CD4-positive, alpha-beta T cell treated with Interleukin-2 at 100 ng/mL for 4 hours (primary cell): ENCODE measurements at places on chromosomes 16 and 17.
A peak's percentile ranks its signal among the peaks of the same experiment; 100 is the strongest.

DNA sequence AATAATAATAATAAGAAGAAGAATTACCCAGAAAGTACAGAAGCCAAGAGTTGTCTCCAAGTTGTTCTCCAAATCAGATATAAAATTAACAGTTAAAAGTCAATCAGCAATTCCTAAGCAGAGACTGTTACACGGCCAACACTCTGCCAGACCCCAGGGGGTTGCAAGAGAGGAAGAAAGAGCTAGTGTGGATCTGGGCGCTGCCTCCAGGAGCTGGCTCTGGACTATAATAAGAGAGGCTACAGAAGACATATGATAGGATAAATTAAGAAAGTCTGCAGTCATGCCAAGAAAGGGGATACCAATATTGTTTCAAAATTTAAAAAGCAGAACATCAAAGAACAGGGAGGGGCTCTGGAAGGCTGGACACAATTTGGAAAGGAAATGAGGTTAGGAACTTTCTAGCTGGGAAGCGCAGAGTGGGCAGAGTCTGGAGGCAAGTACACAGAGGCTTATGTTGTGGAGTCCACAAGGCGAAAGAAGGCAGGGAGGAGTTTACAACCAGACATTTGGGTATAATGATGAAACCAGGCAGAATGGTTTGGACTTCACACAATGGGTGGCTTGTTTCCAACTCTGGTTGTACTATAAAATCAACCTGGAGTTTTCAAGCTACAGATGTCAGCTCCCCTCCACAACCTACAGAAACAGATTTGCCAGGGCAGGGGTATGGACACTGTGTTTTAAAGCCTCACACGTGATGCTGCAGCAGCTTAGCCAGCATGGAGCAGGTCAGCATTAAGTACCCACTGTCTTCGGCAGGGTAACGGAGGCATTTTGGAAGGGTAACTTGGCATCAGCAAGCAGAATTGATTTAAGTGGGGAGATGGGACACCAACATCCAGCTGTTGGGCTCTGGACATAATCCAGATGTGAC lies 49.4 kb downstream of the SLC39A11 start:
- no peak for DNase-seq

DNA sequence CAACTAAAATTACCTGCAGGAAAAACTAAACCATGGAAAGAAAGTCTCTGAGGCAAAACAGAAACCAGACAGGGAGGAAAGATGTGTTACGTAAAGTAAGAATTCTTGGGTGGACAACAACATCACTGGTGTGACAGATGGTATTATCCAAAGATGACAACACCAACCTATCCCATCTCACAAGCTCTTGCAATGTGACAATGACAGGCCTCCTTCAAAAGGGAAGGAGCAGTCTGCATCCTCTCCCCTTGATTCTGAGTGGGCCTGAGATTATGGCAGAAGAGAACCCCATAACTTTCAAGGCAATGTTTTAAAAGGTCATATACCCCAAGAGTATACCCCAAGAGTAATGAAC lies 17.6 kb upstream of the KDM8 start:
- no peak for DNase-seq

- DNase-seq: no peak
Measured at GRCh38 chr17:59616253-59616920, 3.3 kb upstream of the CLTC start.

- no peak for DNase-seq
Measured at GRCh38 chr16:67459066-67459860, 21.7 kb downstream of the ATP6V0D1 start.

GRCh38 chr17:34614698-34615097 lies 35.3 kb downstream of the TMEM132E start:
- DNase-seq: no peak

DNA sequence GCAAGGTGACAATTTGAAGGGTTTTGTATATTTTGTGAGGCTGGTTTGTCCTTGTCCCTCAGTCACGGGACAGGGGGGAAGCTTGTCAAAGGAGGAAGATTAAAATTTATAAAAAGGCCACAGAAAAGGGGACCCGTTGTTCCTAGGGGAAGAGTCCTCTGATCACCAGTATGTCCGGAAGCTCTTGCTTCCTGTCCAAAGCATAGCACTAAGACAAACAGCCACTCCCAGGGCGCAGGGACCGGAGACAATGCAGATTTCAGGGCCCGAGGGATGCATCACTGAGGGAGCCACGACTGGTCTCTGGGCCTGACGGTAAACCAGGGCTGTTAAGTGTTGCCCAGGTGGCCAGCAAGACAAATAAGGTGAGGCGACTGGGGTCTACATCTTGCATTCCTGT lies 95.2 kb downstream of the MAF start:
- DNase-seq: no peak

DNA sequence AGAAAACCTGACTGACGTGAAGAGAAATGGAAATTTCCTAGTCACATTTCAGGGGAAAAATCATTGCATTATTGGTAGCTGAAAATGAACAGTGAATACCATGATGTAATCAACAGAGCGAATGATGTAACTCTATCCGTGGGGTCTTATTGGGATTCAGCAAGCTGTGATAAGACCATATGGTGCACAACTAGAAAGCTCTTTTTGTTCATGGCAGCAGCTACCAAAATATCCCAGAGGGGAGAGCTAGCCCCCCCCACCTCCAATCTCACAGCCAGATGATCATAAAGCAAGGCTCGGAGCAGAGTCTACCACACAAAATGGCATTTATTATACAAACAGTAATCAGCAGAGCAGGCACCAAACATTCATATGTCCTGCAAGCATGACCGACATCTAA lies 22.2 kb upstream of the DNAH17 start:
- DNase-seq: no peak

DNA sequence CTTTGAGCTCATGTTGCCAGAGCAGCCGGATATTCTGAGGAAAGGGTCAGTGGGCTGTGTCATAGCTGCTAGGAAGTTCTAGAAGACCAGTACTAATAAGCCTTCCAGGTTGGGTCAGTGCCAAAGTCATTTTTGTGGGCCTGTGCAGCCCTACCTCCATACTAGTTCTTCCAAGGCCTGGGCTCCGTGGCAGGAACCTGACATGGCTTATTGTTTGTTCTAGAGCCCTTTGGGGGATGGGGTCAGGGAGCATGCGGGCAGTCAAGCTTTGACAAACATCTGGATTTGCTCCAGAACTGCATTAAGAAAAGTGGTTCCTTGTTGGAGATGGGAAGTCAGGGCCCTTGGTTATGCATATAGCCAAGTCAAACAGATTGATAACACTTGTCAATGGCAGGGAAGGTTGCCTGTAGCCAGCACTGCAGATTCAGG lies 7.6 kb downstream of the ALKBH5 start:
- DNase-seq: no peak

- peak; percentile 40 for DNase-seq
Measured at GRCh38 chr16:20385844-20386832, 18.4 kb downstream of the PDILT start.

GRCh38 chr16:87131996-87132345 lies 185.2 kb downstream of the C16orf95 start:
- no peak for DNase-seq

GRCh38 chr17:63681530-63681929 lies 18.4 kb downstream of the LIMD2 start:
- DNase-seq: no peak

DNA sequence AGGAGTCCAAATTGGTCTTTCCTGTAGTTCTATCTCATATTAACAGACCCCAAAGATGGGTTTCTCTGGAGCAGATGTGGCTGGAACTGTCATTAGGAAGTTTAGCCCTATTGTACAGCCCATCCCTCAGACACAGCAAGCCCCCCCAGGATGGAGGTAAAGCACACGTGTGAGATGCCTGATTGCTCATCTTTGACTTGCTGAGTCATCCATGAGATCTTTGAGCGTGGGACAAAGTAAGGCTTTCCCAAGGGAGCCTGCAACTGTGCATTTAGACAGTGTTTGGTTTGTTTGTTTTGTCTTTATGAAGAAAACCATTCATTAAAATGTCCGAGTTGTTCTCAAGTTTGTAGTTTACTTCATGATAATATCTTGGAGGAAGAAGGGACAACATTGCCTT lies 145.3 kb upstream of the CDH13 start:
- no peak for DNase-seq

DNA sequence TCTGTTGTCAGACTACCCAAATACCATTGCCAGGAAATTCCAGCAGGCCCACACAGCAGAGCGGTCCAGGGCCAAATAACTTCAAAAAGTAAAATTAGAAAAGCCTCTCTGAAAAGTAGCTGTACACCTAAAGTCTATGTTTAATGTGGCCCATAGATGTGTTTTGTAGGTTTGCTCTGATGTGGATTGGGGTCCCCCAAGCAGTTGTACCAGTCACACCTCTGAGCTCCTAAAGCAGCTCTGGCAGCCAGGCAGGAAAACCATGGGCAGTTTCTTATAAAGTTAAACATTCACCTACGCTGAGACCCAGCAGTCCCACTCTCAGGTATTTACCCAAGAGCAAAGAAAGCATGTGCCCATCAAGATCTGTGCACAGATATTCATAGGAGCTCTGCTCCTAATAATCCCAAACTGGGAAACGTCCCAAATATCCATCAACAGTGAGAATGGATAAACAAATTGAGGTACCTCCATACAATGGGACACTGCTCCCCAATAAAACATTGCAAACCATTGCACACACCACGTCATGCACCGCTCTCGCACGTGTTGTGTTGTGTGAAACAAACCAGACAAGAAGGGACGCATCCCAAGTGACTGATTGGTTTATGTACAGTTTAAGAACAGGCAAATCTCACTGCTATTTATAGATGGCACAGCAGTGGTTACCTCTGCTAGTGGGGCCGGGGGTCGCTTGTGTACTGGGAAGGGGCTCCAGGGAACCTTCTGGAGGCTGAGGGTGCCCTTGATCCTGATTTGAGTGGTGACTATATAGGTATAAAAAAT lies 15.8 kb upstream of the PRM1 start:
- no peak for DNase-seq

DNA sequence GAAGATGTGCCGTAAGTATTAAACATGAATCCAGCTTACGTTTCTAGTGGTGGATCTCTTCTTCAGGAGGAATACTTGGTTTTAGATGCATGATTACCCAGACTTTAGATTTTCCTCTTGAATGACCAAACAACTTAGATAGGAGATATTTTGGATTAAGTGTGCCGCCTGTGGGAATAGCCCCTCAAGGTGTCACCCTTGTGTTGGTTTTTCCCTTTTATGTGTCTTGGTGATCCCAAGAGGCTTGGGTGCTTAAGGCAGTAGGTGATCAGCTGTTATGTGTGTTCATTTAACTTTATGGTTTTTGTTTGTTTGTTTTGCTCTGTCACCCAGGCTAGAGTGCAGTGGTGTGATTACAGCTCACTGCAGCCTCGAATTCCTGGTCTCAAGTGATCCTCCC lies 115.1 kb downstream of the PPM1E start:
- DNase-seq: no peak

GRCh38 chr16:68272507-68273209 lies 8.3 kb downstream of the SLC7A6 start:
- peak; percentile 64 for DNase-seq

DNA sequence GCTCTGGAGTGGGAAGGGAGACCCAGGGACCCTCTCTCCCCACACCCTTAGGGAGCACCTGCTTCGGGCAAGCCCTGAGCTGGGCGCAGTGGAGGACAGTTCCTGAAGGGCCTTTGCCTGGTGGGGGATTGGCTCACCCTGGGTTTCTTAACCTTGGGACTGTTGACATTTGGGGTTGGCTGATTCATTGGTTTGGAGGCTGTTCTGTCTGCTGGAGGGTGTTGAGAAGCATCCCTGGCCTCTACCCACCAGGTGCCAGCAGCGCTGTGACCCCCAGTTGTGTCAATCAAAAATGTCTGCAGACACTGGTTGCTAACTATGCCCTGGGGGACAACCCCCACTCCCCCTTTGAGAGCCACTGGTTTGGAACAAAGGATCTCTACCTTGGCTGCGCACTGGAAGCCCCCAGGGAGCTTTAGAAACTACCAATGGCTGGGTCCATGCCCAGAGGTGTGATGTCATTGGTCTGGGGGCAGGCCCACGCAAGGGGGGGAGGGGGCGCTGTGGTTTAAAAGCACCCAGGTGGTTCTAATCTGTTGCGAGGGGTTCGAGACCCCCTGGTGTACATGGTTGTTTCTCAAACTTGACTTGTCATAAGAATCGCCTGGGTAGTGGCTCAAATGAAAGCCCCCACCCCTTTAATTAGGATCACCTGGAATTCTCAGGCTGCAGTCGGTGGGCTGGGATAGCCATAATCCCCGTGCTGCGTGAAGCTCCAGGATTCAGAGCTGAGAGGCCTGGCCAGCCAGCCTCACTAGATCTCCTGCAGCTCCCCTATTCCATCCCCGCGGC lies 151.9 kb upstream of the GSE1 start:
- DNase-seq: no peak

DNA sequence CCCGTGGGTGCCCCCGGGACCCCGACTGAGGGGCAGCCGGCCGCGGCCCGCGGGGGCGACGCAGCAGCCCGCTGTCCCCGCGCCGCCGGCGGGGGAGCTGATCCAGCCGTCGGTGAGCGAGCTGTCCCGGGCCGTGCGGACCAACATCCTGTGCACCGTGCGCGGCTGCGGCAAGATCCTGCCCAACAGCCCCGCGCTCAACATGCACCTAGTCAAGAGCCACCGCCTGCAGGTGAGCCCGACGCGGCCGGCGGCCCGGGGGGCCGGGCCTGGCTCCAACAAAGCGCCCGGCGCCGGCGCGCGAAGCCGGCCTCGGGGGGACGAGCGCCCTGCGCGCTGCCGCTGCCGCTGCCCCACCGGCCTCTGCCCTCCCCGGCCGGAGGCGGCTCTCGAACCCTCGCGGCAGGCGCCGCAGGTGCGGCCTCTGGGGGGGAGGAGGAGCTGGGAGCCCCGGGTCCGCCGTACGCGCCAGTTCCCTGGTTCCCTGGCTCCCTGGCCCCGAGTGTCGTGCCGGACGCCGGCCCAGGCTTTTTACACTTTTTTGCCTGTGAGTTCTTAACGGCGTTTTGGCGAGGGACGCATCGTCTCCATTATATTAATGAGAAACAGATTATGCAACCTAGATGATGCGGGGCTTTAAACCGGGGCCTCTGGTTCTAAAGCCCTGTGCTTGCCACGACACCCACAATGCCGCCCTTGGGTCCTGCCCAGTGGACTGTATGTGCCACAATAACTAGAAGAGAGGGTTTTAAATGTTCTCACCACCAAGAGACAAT lies 521 bp downstream of the ATMIN start:
- DNase-seq: peak; percentile 36

- no peak for DNase-seq
Measured at GRCh38 chr16:50425648-50426047, 56.9 kb upstream of the BRD7 start.

DNA sequence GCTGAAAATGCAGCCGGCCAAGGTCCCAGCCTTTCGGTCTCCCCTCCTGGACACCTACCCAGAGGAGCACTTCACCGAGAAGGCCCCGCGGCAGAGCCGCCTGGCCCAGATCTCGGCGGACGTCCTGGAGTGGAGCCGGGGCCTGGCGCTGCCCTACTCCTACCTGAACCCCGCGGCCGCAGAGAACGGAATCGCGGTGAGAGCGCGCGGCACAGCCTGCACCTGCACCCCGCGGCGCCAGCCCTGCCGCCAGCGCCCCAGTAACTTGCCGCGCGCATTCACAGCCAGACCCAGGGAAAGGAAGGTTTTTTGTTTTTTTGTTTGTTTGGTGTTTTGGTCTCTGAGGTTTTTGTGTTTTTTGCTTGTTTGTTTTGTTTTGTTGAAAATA lies 15.2 kb downstream of the ALOX12B start:
- DNase-seq: no peak
